Aorta (tissue), 5 donors: ENCODE measurements at places on chromosomes 5 and 9.

GRCh38 chr5:173438951-173439350, 110.7 kb upstream of the STC2 start:
- no peak for DNase-seq

- no peak for DNase-seq
Observed at GRCh38 chr5:39534690-39535089, 109.9 kb upstream of the DAB2 start.

GRCh38 chr5:23446424-23446823, 61.0 kb upstream of the PRDM9 start:
- DNase-seq = no peak

DNA sequence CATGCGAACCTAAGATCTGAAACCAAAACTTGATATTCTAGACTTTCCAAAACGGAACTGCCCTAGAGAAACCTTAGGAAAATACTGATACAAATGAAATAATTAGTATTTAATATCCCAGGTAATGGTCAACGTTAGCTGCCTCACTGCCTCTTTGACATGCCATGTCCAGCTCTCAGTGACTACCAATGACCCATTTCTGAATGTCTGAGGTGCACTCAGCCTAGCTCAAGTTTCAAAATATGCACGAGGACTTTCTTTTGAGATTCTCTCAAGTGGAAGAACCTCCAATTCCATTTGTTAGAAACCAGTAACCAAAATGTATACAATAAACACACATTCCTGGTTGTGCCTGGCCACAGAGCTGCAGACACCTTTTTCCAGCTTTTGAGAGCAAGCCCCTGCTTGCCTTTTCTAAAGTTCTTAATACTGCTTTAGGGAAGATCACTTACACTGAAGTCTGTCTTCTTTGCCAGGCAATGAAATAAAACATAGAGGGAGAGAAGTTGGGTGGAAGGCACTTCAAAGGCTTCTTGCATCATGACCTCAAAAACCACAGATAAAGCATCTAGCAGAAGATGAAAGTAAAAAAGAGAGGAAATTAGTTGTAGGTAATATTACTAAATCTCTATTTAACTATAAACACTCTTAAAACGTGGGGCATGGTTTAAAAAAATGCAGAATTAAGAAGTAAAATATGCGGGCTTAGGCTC, 87.9 kb downstream of the MRPS27 start:
- DNase-seq = no peak

DNA sequence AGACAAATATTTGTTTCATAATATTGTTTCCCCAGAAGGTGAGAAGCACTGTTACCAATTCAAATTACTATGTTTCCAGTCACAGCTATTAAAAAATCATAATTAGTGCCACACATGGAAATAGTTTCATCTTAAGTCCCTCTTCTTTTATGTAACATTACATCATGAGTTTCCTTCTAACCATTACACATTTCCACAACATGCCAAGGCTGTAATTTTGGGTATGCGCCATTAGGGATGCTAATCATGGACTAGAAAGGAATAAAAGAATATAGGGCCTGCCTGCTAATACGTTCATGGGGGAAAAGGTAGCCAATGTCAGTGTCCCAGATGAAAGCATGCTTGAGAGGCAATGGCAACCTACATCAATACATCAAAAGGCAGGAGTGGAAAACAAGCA, 142.5 kb upstream of the LPAR1 start:
- DNase-seq = no peak

GRCh38 chr9:87684627-87685219, 41.2 kb upstream of the CTSL start:
- DNase-seq = peak; percentile 75

- DNase-seq = no peak
Observed at GRCh38 chr9:5893591-5894236, 3.0 kb downstream of the MLANA start.

DNA sequence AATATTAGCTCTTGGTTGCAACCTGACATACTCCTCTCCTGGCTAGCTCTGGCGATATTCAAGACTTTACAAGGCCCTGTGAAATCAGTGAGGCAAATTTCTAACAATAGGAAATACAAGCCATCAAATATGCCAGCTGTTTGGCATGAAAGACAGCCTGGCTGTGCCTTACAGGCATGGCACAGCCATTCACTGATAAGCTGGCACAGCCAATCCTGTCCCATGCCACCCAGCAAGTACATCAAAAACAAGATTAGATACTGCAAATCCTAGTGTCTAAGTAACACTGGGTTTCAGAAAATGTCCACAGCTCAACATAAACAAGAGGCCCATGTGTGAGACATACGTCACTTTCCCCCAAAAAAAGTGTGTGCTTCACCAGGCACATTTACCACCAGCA, 1045.8 kb upstream of the DMAC1 start:
- no peak for DNase-seq

DNA sequence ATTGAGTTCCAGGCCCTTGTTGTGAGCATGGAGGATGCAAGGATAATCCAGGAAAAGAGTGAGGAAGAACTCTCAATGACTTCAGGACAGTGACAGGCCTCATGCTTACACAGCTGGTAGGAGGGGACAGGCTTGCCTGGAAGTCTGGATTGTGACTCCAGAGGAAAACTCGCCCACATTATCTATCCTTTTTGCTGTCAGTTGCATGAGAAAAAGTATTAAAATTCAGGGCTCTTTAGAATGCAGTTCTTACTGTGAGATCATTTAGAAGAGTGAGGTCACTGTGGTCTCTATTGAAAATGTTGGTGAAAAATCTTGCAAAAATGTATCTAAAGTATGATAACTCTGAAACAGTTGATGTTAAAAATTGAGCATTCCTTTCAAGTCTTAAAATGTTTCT, 30.5 kb downstream of the NTRK2 start:
- DNase-seq = no peak

DNA sequence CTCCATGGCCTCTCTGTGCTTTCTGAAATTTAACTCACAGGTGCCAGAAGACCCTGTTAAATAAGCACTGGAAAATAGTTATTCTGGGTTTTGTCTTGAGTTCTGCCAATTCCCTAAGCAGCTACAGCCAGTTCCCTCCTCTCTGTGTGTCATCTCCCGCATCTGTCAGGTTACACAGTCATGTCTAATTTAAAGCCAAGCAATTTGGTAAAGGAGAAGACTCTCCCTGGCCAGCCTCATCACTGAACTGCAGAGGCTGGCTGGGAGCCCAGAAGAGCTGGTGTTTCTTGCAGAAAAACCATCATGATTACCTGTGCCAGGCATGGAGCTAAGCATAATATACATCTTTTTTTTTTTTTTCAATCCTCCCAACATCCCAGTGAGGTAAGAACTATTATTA, 141.3 kb upstream of the ZNF366 start:
- no peak for DNase-seq

DNA sequence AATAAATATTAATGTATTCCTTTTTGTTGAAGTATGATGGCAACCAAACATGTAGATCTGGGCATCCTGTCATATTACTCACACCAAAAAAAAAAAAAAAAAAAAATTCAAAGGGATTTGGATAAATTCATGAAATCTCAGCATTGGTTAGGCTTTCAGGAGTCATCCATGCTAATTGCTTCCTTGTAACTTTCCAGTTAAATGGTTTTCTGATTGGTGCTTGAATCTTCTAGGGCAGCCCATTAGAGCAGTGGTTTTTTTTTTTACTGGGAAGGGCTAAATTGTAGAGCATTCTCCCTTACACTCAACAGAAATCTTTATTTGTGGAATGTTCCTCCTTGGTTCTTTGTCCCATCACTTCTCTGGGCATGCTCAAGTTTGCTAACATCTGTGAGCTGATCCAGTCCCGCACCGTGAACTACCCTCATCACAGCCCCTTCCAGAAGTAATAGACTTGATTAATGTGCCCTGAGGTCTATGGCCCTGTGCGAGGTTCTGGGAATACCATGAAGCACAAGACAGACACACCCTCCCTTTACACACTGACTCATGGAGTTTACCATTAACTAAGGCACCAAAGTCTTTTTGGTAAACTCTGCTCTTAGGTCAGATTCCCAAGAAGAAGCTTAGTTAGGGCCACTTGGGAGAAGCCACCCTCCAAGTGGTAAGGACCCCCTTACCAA, 56.0 kb downstream of the RGS3 start:
- DNase-seq = no peak

DNA sequence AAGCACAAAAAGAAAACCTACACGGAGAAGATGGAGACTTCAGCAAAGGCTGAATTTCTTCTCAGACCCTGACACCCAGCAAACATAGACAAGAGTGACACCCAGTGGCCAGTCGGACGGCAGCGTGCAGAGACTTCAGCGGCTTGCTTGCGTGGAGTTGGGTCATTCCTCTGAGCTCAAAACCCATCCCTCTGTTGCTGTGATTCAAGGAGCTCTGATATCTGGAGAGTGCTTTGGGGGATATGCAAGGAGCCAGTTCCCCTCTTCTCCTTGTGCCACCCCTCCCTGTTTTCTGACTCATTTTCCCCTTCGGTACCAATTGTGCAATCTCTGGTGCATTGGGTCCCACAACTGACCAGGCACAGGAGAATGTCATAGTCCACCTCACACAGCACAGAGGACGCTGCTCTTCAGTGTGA, 27.5 kb downstream of the SH3TC2 start:
- peak; percentile 87 for DNase-seq

GRCh38 chr5:1648806-1649205, 125.0 kb upstream of the LPCAT1 start:
- no peak for DNase-seq

- DNase-seq = no peak
Observed at GRCh38 chr5:174303437-174304045, 258.0 kb downstream of the NSG2 start.
